Naive thymus-derived CD4-positive, alpha-beta T cell (primary cell): ENCODE measurements at places on chromosomes 12 and 14.
A peak's percentile ranks its signal among the peaks of the same experiment; 100 is the strongest.

DNA sequence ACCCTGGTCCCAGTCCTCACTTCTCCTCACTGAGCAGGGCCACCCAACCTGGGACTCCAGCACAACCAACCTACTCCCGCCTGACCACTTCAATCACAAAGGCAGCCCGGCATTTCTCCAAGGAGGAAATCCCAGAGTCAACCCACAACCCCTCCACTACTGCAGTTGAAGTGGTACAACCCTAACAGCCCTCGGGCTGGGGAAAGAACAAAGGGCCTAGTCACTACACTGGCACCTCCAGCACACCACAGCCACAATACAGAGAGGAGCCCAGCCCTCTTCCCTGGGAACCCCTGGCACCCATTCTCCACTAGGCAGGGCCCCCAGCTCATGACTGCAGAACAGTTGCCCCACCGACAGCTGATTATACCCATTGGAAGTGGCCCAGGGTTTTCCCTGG lies 13.7 kb upstream of the OR5AU1 start:
- no peak overlapping the region for H3K4me3 ChIP-seq
- H3K27me3 ChIP-seq = no peaks in the 10 kb centered on the region
- H3K36me3 ChIP-seq = no peaks in the 10 kb centered on the region
- no peak overlapping the region for H3K27ac ChIP-seq
- no peak for DNase-seq

DNA sequence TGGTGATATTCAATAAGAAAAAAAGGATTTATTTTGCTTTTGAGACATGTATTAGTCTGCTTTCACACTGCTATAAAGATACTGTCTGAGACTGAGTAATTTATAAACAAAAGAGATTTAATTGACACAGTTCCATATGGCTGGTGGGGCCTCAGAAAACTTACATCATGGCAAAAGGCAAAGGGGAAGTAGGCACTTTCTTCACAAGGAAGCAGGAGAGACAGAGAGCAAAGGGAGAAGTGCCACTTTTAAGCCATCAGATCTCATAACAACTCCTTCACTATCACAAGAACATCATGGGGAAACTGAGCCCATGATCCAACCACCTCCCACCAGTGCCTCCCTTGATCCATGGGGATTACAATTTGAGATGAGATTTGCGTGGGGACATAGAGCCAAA lies 43.9 kb downstream of the BHLHE41 start:
- no peak for DNase-seq
- H3K27ac ChIP-seq = no peak overlapping the region
- H3K27me3 ChIP-seq = no peaks in the 10 kb centered on the region
- H3K4me1 ChIP-seq = no peaks in the 10 kb centered on the region

DNA sequence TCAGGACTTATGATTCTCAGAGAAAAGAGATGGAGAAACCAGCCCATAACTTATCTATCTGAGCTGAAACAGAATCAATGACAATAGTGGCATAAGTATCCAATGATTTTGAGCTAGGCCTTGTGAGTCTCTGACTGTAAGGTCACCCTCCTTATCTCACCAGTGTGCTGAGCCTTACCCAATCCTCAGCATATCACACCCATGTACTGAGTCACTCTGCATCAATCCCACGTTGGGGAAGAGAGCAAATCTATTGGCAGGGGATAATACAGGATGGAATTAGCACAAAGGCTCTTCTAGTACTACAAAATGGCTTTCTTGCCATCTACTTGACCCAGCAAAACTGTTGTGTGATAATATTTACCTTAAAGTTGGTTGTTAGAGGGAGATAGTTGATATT lies 997.8 kb downstream of the NRXN3 start:
- no peak overlapping the region for H3K27ac ChIP-seq
- H3K36me3 ChIP-seq = no peaks in the 10 kb centered on the region
- H3K4me3 ChIP-seq = no peak overlapping the region
- no peak for DNase-seq
- no peaks in the 10 kb centered on the region for H3K4me1 ChIP-seq

- no peak overlapping the region for H3K27ac ChIP-seq
- H3K4me1 ChIP-seq = no peaks in the 10 kb centered on the region
- no peak overlapping the region for H3K4me3 ChIP-seq
- no peaks in the 10 kb centered on the region for H3K27me3 ChIP-seq
Measured at GRCh38 chr12:78407722-78408121, 456.9 kb upstream of the SYT1 start.

DNA sequence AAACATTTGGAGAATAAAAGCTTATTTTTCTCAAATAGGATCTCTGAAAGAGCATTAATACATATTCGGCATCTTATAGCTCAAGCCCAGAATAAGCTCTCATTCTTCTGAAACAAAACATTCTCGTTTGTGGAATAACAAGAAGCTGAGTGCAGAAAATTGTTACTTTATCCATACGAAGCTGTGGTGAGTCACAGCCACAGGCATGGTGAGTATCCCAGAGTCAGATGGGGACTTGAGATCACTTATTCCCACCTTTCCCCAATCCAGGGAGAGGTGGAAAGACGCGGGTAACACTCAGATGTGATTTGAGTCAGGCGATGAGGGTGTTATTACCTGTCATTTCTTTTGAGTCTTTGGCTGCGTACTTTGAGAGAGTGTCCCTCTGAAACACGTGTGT lies 214.6 kb upstream of the TMEM132C start:
- no peaks in the 10 kb centered on the region for H3K4me1 ChIP-seq
- H3K27ac ChIP-seq = no peak overlapping the region
- H3K27me3 ChIP-seq = no peaks in the 10 kb centered on the region
- no peaks in the 10 kb centered on the region for H3K36me3 ChIP-seq

DNA sequence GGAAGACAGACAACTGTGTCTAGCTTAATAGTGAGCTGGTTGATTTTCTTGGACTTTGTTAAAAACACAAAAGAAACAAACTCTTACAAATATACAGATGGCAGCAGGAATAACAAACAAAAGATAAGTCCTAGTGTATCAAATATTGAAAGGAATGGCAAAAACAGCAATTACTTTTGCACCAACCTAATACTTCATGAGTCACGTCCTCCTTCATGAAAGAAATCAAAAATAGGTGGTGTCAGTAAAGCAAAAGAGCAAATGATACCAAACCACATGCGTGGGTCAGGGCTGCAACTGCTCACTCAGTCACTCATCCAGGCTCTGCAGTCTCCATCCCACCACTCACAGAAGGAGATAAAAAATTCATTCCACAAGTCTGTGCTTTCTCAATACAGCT lies 11.8 kb downstream of the ATG14 start:
- H3K36me3 ChIP-seq = peaks cover 9% of the 10 kb centered on the region
- H3K27ac ChIP-seq = no peak overlapping the region
- no peak for DNase-seq

- DNase-seq = no peak
- no peaks in the 10 kb centered on the region for H3K27me3 ChIP-seq
- H3K36me3 ChIP-seq = no peaks in the 10 kb centered on the region
- no peak overlapping the region for H3K4me3 ChIP-seq
- H3K4me1 ChIP-seq = no peaks in the 10 kb centered on the region
Measured at GRCh38 chr14:88245321-88245720, 77.7 kb downstream of the KCNK10 start.

GRCh38 chr12:51205350-51205749 lies 12.5 kb downstream of the POU6F1 start:
- no peaks in the 10 kb centered on the region for H3K4me1 ChIP-seq
- no peaks in the 10 kb centered on the region for H3K27me3 ChIP-seq
- H3K36me3 ChIP-seq = no peaks in the 10 kb centered on the region
- DNase-seq = no peak

DNA sequence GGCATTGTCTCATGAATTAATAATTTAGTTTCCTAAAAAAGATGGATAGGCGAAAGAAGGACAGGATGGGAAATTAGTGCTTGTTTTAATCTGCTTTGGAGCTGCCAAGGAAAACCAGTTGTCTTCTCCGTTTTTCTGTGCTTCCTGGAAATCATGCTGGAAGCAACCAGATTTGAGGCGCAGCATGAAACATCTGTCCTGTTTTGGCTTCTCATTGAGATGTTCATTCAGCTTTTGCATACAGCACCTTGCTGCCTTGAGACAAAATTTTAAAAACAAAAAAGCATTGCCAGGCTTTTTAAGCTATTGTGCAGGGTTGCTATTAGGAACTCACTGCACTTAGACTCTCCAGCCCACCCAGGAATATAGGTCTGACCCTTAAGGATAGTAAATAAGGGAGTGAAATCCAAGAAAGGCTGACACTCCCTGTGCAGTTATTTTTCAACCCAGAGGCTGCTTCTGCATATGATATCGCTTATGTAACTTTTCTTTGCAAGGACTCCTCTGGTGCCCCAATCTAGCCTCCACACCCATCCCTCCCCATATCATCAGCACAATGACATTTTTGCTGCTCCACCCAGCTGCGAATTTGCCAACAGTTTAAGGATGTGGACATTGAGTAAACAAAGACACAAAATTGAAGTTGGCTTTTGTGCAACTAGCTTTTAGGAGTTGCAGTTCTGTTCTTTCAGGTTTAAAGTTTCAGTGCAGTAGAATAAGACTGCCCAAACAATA lies 46.9 kb upstream of the MDM1 start:
- no peaks in the 10 kb centered on the region for H3K27me3 ChIP-seq
- DNase-seq = no peak
- no peak overlapping the region for H3K4me3 ChIP-seq
- H3K4me1 ChIP-seq = peaks cover 6% of the 10 kb centered on the region
- no peak overlapping the region for H3K27ac ChIP-seq

DNA sequence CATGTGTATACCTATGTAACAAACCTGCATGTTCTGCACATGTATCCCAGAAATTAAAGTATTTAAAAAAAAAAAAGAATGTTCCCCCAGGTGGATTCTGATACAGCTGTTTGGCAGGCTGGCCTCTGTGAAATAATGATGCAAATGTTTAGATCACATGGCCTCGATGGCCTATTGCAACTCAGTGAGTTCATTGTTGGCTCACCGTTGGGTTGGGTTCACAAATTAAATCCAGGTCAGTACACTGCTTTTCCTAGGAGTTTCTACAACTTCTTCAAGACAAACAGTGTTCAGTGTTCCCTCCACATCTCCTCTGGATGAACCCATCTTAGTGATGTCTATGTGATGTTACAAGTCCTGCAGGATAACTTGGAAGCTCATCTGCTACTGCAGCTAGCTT lies 58.3 kb upstream of the STXBP6 start:
- H3K36me3 ChIP-seq = no peaks in the 10 kb centered on the region
- H3K27me3 ChIP-seq = no peaks in the 10 kb centered on the region
- H3K4me3 ChIP-seq = no peak overlapping the region
- DNase-seq = no peak

- no peak overlapping the region for H3K27ac ChIP-seq
- H3K27me3 ChIP-seq = no peaks in the 10 kb centered on the region
- H3K4me1 ChIP-seq = peaks cover 23% of the 10 kb centered on the region
- no peak for DNase-seq
Measured at GRCh38 chr14:101704140-101704539, 57.4 kb upstream of the PPP2R5C start.

GRCh38 chr12:11673666-11674461 lies 24.4 kb downstream of the ETV6 start:
- H3K27ac ChIP-seq = no peak overlapping the region
- H3K36me3 ChIP-seq = no peaks in the 10 kb centered on the region
- H3K4me1 ChIP-seq = no peaks in the 10 kb centered on the region
- H3K27me3 ChIP-seq = no peaks in the 10 kb centered on the region

- H3K27ac ChIP-seq = no peak overlapping the region
- H3K27me3 ChIP-seq = no peaks in the 10 kb centered on the region
- peaks cover 39% of the 10 kb centered on the region for H3K4me1 ChIP-seq
- DNase-seq = no peak
Measured at GRCh38 chr12:12445882-12446181, 89.0 kb downstream of the BORCS5 start.

DNA sequence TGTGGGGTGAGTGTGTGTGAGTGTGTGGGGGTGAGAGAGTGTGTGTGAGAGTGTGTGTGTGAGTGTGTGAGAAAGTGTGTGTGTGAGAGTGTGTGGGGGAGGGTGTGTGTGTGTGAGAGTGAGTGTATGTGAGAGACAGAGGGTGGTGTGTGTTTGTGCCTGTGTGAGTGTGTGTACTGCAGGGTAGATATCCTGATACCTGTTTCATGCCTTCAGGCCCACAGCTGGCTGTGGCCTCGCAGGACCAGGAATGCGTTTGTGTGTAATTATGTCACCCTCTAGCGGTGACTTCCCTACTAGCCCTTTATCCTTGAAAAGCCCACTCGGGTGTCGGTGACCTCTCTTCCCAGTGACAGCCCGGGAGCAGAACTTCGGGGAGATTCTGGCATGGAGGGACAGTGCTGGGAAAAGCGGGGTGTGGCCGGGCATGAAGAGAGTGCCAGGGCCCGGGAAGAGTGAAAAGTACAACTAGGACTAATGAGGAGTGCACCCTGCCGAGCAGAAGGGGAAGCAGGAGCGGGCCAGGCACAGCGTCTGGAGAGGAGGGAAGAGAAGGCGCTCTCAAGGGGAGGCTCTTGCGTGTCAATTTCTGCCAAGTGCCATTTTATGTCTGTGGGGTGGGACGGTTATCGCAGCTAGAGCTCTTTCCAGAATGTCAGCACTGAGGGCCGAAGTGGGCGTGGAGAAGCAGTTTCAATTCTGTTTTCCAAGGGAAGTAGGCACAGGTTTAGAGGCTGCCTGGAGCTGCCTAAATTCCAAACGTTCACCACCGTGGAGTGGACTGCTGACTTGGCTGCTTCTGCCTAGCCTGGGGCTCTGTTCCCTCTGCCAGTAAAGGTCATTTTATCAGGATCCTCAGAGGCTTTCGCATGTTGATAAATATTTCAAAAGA lies 11.0 kb upstream of the FBXL14 start:
- H3K36me3 ChIP-seq = no peaks in the 10 kb centered on the region
- no peaks in the 10 kb centered on the region for H3K27me3 ChIP-seq
- H3K4me3 ChIP-seq = peak overlapping the region; percentile 55
- H3K27ac ChIP-seq = no peak overlapping the region
- peaks cover 13% of the 10 kb centered on the region for H3K4me1 ChIP-seq

DNA sequence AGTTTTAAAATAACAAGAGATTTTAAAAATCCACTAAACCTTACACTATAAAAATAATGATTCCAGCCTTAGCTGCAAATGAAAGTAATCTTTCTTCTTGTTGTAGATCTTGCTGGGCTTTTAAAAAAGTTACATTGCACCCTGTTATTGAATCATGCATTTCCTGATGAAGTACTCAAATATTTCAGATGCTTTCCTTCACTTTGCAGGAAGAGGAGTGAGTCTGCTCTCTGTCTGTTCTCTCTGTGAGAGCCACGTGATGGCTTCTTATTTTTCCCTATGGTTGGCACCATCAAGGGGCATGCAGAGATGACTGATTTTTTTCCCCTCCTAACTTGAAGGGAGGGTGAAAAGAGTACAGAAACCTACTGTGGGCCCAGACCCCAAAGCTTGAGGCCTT lies 262.7 kb downstream of the ATP23 start:
- no peaks in the 10 kb centered on the region for H3K27me3 ChIP-seq
- no peaks in the 10 kb centered on the region for H3K36me3 ChIP-seq
- H3K27ac ChIP-seq = no peak overlapping the region
- no peak for DNase-seq
- no peaks in the 10 kb centered on the region for H3K4me1 ChIP-seq

DNA sequence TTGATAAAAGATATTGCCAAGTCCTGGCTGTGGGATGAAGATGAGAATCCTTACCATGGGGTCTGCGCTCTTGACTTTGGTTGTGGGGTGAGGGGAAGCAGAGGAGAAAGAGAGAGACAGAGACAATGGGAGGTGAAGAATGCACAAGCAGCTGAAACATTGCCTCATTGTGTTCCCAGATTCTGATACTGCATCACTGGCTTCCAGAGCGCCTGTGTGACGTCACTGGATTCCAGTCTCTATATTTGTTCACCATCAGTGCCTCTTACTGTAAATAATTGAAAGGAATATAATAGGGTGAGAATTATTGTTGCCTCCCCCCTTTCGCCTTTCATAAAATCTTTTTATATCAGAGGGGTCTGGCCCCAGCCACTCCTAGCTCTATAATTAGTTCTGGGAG lies 188.9 kb upstream of the NTF3 start:
- no peaks in the 10 kb centered on the region for H3K27me3 ChIP-seq
- no peaks in the 10 kb centered on the region for H3K36me3 ChIP-seq
- DNase-seq = no peak
- no peaks in the 10 kb centered on the region for H3K4me1 ChIP-seq
- H3K4me3 ChIP-seq = no peak overlapping the region
- H3K27ac ChIP-seq = no peak overlapping the region
